ENCODE measurements at places on chromosomes 7 and 10.

DNA sequence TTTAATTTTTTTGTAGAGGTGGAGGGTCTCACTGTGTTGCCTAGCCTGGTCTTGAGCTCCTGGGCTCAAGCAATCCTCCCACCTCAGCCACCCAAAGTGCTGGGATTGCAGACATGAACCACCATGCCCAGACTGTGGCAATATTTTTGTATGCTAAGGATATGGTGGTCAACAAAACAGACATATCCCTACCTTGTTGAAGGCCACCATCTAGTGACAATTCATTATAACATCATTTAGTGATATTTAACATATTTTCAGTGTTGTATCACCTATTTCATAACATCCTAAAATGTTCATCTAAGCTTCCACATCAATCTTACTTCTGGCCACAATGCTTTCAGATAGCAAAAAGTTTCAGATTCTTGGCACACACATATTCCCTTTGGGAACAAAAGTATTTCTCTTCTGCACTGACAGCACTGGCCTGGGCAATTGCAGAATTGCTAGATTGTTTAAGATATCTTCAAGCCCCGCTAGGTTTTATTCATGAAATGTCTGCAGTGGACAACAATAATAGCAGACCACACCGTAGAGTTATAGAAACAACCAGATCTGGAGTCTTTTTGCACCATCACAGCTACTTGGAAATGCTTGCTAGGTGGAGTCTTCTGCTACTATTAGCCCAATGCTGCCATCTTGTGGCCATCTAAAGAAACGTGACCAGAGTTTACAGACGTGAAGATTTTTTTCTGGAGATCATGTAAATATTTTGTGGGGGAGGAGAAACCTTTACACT is 58.4 kb downstream of the DNAJC12 start:
- DNase-seq: peak; percentile 67

- no peak for DNase-seq
Observed at GRCh38 chr10:73887294-73888039, 13.1 kb upstream of the CAMK2G start.

GRCh38 chr7:36871863-36872262 is 147.6 kb upstream of the AOAH start:
- DNase-seq: no peak

DNA sequence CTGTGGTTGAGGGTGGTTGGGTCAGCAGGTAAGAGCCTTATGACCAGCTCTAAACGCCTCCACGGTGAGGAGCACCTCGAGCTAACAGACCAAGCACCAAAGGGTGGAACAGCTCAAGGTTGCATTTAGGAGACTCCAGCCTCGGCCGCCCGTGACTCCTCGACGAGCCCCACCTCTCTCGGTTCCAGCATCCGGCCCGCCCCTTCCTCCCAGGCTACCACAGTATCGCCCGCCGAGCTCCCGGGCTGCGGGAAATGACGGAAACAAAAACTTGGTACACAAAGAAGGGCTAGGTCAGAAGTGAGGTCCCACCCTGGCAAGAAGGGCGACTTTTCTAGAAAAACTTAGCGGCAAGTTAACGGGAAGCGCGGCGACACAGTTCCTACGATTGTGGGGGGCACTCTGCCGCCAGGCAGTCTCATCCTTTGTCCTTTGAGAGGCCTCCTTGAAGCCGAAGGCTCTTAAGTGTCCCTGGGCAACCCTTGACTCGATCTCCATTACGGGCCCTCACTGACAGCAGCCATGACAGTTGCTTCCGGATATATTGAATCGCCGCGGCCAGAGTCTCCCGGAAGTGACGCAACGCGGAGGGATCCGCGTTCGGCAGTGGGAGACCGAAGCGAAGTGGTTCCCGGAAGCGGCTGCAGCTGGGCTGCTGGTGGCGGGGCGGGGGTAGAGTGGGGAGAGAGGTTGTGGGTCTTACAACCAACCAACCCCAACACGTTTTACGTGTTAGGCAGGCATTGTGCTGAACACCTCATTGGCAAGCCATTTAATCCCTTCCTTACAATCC is 40.2 kb upstream of the ZNF518A start:
- DNase-seq: peak; percentile 89

DNA sequence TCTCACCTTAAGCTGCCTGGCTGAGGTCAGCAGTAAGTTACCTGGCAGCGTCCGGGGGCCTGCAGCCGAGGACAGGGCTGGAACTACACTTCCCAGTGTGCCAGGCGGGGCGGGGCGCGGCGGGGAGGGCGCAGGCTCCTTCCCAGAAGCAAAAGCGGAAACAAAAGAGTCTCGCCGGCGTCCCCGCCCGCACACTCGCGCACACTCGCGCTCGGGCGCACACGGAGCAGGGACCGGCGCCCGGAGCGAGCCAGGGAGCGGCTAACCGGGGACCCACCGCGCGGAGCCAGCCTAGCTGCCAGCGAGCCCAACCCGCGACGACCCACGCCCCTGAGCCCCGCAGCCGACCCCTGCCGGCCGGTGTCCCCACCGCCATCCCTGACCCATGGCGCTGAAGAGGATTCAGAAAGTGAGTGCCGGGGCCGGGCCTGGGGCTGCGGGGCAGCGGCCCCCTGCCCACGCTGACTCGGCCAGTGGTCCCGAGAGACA is at the start of gene UBE2D1:
Gene UBE2D1 (plus strand): TSS at position 190 of the 489 bp plus-strand sequence. CDS start 196 bp downstream, at position 386.
- peak; percentile 60 for DNase-seq

DNA sequence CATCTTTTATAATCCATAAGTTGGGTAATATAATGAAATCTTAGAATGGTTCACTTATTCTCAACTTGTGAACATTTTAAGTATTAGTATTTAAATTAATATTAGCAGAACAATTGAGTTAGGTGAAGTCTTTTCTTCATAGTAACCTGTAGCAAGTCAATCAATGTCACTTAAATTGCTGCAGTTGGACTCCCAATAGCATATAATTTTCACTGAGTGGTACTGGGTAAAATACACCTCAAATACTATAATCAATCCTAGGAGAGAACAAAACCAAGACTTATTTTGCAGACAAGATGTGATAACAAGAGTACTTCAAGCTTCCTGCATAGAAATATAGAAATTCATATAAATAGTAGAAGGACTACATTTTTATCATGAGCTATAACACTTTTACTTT is 677.9 kb upstream of the LRRN3 start:
- DNase-seq: no peak

DNA sequence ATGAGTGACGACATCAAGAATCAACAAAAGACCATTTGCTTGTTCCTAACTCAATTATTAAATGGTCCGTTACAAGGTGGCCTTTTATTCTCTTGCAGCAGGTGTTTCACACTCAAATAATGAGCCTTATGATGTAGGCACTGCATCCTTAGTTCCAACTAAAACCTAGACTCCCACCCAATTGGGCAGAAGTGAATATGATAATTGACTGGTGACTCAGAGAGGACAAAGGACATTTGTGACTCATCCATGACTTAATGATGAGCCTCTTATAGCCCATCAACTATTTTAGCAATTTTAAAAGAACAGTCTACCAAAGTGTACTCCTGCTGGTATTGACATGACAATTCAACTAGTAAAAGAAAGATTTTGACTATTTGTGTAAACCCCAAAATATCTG is 1027.8 kb upstream of the PHF14 start:
- peak; percentile 62 for DNase-seq

GRCh38 chr7:109611656-109612055 is 1042.0 kb downstream of the DNAJB9 start:
- DNase-seq: peak; percentile 76

DNA sequence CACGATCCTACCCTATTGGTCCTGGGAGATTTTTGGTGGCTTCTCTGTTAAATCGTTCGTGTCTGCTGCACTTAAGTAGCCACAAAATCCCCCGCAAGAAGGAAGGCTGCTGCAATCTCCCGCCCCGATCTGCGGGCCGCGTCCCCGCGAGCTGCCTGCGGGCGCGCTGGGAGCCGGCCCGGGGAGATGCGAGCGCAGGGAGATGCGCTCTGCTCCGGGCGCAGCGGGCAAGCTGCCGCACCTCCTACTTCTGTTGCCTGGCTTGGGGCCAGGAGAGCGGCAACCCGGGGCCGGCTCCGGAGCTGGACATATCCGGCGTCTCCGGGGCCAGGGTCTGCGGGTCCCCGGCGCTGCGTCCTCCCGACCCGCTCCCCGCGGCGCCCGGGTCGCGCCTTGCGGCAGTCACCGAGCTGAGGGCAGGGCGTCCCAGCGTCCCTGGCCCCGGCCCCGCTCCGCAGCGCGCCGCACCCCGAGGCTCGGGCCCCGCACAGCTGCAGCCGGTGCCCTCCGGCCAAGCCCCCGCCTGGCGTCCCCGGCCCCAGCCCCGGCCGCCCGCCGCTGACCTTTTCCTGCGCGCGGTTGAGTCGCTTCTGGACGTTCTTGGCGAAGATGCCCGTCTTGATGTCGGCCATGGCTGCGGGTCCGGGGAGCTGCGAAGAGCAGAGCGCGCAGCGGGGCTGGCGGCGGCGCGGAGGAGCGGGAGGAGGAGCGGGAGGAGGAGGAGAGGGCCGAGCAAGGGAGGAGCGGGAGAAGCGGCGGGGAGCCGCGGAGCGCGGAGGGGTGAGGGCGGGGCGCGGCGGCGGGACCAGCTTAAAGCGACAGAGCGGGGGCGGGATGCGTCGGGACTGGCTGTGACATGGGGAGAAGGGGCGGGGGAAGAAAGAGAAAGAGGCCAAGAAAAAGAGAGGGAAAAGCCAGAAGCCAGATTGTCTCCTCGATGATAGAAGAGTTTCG is at the start of gene AMPH:
Gene AMPH (minus strand): TSS at position 654 of the 954 bp plus-strand sequence. CDS start 22 bp downstream, at position 632.
- peak; percentile 56 for DNase-seq

- no peak for DNase-seq
Observed at GRCh38 chr10:4588824-4589223, 237.2 kb upstream of the AKR1E2 start.

DNA sequence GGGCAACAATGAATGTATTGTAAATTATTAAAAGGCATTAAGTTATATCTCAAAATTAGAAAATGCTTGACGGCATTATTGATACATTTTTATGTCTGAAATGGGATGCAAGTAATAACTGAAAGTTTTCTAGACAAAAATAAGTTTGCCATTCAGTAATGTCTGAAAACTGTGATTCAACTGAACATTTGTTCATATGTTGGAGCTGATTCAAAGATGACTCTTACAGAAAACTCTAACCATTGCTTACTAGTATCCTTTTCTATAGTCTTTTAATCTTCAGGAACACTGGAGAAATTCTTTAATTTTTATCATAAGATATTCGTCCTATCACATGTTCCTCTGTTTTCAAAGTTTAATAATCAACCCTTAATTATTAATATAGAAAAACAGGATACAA is 71.1 kb upstream of the TFEC start:
- no peak for DNase-seq

DNA sequence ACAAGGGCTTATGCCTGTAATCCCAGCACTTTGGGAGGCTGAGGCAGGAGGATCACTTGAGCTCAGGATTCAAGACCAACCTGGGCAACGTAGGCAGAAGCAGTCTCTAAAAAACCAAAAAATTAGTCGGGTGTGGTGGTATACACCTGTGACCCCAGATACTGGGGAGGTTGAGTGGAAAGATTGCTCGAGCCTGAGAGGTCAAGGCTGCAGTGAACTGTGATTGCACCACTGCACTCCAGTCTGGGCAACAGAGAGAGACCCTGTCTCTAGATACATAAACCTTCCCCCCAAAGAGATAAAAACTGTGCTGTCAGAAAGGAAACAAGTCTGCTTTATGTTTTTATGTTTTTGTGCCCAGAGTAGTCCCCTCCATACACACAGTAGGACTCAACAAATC is 27.5 kb upstream of the CDK13 start:
- DNase-seq: no peak

- DNase-seq: no peak
Observed at GRCh38 chr7:55133630-55134358, 115.0 kb downstream of the EGFR start.

Data from NCI-H2081 (cell line).